Left lobe of liver (tissue), 2 donors: ENCODE measurements at places on chromosomes 11 and 22.
A peak's percentile ranks its signal among the peaks of the same experiment; 100 is the strongest.

DNA sequence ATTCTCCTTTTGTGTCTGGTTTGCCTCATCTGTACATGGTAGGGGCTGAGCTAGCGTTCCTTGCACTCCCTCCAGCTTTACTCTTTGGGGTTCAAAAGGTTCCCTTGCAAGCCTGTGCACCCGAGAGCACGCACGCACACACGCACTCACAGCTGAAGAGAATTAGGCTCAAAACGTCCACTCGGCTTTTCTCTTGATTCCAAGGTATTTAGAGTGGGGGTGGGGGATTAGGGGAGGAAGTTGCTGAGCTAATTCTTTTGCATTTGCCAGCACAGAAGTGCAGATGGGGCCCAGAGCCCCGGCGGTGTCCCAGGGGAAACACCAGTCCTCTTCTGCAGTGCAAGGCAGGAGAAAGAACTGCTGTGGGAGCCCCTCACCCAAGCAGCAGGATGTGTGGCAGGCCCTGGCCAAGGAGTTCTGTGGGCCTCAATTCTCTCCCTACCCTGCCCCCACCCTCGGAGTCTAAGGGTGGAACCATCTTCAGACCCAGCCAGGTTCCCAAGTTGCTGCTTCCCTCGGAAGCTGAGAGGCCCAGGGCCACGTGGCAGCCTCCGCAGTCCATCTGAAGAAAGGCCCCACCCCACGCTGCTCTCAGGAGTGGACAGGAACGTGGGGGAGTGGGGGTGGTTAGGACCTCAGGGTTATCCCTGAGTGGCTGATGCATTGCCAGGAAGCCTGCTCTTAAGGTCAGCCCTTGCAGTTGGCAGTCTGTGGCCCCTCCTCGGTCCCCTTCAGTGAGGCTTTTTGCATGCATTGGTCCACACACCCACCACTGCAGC is 3.8 kb upstream of the KCNQ1OT1 start:
- no peak for DNase-seq

GRCh38 chr11:57324154-57324885 is 432 bp downstream of the TNKS1BP1 start:
- no peak for DNase-seq

DNA sequence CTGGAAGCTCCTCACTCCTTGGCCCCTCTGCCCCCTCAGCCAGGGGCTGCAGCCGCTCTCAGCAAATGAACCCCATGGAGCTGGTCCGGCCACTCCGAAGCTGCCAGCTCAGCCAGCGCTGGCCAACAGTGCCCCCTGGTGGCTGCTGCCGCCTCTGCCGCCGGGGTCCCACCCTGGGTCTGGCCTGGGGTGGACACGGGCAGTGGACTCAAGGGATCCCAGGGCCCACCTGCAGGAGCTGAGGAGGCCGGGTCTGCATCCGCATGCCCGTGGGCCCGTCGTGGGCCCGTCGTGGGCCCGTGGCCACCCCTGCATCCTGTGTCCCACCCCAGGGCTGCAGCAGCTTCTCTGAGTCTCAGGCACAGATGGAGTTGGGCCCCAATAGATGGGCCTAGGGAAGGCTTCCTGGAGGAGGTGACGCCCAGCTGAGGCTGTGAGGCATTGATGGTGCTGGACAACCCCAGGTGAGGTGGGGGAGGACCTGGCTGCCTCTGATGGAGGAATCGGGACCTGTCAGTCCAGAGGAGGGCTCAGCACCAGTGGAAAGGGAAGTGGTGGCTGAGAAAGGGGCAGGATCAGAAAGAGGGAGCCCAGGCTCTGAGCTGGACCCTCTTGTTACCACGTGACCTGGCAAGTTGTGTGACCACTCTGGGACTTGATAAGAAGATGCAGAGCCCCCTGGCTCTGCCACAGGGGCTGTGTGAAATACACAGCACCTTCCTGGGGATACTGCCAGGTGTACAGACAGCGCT is 522.3 kb downstream of the BRD1 start:
- peak; percentile 72 for DNase-seq

GRCh38 chr11:126393143-126393542 is 37.7 kb downstream of the ST3GAL4 start:
- DNase-seq, result no peak

GRCh38 chr22:43013355-43014315 is 1.3 kb downstream of the PACSIN2 start:
- no peak for DNase-seq

DNA sequence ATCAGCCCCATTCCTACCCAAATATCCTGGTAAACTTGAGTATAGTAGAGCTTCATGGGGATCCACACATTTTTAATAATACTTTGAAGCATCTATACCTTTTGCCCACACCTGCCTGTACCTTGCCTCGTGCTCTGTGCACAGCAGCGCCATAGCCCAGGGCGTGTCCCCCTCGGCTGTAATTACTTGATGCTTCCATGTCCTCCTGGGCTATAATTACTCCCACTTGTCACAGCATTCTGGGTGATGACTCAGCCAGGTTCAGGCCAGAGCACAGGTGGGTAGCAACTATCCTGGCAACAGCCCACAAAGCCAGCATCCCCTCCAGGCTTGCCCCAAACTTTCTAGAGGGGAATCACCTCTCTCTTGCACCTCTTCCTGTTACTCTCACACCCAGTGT is 23.7 kb upstream of the SLC36A4 start:
- DNase-seq, result no peak

DNA sequence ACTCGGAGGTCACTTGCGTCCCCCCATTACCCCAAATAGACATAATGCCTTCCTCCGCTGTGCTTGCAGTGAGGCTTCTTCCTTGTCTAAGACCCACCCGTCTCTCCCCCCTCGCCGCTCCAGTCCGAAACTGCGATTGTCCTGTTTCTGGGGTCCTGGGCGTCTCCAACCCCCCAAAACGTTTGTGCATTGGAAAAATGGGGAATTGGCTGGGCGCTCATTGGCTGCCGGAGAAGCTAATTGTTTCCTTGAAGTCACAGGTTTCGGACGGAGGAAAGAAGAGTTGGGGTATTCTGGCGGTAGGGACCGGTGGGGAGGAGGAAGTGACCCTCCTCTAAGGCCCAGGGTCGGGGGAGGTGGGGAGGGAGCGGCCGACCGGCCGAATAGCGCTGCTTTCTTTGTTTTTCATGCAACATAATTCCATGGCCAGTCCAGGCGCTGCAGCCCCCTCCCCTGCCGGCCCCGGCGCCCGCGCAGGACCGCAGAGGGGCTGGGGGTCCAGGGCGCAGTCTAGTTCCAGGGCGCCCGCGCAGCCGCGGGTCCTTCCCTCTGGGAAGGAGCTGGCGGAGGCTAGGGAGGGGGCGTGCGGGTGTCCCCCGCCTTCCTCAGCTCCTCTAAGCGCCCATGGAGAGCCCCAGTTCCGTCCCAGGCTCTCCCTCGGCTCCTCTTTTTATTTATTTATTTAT is 12.7 kb upstream of the CPT1A start:
- no peak for DNase-seq

DNA sequence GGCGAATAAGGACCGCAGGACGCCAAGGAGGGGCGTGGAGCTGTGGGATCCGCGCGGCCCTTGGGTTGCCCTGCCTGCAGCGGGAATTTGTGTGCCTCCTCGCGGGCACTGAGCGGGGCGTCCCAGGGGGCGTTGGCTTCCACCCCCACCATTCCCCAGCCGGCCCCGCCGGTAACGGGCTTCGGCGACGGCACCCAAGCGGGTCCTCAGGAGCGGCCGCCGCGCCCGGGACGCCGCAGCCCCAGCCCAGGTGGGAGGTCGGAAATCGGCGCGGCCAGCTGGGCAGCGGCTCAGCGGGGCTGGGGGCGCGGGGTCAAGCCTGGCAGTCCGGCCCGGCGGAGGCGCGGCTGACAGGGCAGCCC is 320 bp downstream of the CLTCL1 start:
- peak; percentile 55 for DNase-seq

DNA sequence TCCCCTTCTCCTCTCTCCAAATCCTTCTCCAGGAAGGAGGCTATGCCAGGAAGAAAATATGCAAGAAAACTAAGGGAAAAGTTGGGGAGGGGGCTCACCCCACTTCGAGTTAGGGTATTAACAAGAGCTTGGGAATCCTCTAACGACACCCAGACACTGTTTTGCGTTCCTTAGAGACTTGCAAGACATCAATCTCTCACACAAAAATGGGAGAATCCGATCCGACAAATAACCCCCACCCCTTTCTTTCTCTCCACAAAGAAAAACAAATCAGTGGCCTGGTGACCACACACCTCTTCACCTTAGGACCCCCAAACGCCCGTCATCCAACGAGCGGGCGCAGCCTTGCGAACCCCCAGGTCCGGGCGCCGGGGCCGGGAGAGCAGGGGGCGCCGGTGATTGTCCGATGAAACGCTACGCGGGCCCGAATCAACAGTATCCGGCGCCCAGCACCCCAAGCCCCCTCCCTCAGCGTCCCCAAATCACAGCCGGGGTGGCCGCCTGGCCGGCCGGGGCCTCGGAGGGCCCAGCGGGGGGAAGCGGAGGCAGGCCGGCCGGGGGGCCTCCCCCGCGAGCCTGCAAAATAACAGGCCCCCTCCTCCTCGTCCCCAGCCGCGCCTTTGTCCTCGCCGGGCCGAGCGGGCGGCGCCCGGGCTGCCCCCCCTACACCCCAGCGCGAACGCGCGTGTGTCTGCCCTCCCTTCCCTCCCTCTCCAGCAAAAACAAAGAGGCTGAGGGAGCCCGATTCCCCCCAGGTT is 690 bp downstream of the CSNK1E start:
- DNase-seq, result no peak

DNA sequence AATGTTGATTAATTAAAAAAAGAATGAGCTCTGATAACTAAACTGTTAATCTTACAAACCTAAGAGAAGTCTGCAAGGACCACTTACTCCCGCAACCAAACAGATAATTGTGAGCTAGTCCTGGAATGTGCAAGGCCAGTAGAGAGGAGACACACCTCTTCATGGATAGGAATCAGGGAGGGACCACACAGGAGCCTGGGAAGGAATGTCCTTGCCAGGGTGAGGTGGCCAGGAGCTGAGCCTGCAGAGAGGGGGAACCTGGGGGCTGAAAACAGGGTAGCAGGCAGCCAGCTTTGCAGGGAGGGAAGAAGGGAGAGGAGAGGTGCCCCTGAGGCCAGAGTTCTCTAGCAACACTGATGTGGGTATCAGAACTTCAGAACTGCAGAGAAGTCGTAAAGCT is 9.4 kb upstream of the NLRP10 start:
- no peak for DNase-seq

- DNase-seq, result no peak
These were observed 31.2 kb downstream of the ARHGAP8 start for GRCh38 chr22:44783581-44783980.

DNA sequence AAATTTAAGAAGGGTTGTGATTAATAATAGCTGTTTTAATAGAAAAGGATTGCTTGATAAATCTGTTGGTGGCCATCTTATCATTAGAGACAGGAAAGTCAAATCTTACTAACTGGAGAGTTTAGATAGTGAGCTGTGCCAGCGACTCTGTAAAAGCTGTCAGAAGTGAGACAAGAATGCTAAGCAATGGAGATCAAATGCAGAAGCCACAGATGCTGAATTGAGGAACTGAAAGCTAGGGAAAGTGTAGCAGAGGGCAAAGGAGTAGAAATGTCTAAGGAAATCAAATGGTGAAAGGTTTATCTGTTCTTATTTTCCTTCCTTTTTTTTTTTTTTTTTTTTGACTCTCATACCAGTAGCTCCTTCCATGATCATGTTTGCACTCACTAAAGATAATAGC is 13.7 kb downstream of the MS4A13 start:
- DNase-seq, result no peak

DNA sequence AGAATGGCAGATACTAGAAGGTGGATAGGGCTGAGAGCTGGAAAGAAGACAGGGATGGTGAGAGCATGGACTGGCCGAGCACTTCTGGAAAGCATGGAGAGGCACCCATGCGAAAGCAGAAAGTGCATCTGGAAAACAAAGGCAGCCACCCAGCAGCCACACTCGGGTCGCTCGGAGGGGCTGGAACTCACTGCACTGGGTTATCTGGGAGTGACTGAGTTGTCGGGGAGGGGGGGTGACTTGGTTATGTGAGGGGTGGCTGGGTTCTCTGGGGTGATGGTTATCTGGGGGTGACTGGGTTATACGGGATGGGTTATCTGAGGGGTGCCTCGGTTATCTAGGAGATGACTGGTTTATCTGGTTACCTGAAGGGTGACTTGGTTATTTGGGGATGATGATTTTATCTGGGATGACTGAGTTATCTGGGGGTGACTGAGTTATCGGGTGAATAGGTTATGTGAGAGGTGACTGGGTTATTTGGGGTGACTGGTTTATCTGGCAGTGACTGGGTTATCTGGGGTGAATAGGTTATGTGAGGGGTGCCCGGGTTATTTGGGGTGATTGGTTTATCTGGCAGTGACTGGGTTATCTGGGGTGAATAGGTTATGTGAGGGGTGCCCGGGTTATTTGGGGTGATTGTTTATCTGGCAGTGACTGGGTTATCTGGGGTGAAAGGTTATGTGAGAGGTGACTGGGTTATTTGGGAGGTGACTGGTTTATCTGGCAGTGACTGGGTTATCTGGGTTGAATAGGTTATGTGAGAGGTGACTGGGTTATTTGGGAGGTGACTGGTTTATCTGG is 2.6 kb upstream of the PANX2 start:
- no peak for DNase-seq

GRCh38 chr11:23976426-23976825 is 520.4 kb upstream of the LUZP2 start:
- no peak for DNase-seq
